ENCODE measurements at places on chromosomes 2 and 18.

- no peak for DNase-seq
These were observed 1.2 kb downstream of the STK17B start for GRCh38 chr2:196170213-196170605.

- DNase-seq, result no peak
These were observed 346.8 kb downstream of the CYP26B1 start for GRCh38 chr2:71800851-71801250.

GRCh38 chr2:38734299-38735058, 16.7 kb downstream of the SRSF7 start:
- DNase-seq, result no peak

- DNase-seq, result no peak
These were observed 48.0 kb upstream of the ID2 start for GRCh38 chr2:8633735-8634313.

DNA sequence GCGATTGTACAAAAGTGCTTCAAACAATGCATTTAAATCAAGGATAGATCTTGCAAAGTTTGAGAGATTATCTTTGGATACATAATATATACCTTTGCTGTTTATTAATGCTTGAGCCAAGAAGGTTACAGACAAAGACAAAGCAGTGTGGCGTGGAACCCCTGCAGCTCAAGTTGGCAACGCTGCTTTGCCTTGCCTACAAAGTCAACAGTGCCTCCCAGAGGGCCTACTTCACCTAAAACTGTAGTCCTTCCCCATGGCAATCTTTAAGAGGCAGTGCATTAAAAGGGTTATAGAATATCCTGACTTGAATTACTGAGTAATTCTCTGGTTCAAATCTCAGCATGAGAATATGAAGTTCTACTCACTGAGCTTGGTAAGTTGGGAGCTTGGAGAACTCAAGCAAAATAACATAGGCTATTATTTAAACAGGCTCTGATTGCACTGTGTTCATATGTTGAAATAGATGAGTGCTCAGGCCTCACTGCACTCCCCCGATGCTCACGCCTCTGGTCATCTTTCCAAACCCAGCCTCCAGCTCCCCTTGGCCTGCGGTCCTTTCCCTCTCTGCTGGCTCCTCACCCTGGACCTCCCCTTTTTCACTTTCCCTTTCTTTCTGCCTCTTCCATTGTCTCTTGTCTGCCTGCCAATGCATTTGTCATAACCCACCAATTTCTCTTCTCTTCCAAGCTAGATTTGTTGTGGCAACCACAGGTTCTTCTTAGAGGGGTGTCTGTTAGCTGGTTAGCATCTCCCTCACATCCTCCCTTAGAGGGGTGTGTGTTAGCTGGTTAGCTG, 96.5 kb downstream of the MYT1L start:
- no peak for DNase-seq

DNA sequence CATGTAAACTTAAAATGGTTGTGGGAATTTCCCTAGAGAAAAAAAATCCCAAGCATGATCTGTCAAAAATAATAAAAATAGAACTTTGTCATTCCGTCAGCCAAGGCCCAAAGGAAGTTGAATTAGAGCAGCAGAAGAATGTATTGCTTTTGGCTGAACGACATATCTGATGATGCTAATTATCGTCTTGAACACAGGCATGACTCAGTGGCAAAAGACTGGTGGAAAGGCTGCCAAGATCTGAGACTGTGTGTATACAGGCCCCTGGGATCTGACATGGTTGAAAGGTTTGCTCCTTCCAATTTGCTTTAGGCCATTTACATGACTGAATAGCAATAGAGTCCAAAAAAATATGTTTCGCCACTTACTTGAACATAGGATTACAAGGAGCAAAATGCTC, 1057.1 kb upstream of the CRIM1 start:
- DNase-seq, result peak; percentile 30

- DNase-seq, result no peak
These were observed 460.2 kb upstream of the UBE2E3 start for GRCh38 chr2:180520206-180520605.

DNA sequence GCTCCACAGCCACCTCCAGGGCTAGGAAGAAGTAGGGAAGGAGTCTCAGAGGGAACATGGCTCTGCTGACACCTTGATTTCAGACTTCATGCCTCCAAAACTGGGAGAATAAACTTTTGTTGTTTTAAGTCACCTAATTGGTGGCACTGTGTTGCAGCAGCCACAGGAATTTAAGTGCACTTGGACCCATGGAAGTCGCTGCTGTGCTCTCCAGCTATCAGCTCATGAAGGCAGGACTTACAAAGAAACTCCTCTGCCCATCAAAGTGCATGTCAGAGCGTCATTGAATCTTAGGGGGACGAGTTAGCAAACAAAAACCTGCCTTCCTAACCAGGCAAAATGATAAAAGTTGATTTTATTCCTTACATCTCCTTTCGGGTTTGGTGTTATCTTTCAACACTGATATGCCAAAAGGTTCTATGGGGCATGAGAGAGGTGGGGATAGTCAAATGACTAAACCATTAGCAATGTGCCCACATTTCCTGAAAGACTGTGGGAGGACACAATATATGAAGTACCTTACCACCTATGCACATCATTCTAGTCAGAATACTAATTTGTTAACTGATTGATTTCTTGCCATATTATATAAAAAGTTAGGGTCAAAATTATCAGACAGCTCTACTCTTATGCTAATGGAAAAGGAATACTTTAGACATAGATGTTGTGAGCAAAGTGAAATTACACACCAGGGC, 235.8 kb upstream of the TNP1 start:
- no peak for DNase-seq

- DNase-seq, result no peak
These were observed 425.3 kb downstream of the THSD7B start for GRCh38 chr2:137190411-137191195.

GRCh38 chr2:9095690-9096089, 92.2 kb upstream of the MBOAT2 start:
- DNase-seq, result no peak

DNA sequence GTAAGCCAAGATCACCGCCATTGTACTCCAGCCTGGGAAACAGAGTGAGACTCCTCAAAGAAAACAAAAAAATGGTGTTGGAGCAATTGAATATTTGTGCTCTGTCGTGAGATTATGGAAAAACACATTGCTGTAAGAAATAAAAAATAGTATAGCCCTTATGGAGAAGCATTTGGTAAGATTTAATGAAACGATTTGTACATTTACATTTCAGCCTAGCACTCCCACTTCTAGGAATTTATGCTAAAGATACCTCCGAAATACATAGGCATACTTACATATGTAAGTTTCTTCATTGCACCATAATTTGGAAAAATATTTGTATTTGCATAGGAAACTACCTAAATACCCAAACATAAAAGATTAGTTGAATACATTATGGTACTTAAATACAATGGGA, 8.7 kb upstream of the DTNB start:
- no peak for DNase-seq

DNA sequence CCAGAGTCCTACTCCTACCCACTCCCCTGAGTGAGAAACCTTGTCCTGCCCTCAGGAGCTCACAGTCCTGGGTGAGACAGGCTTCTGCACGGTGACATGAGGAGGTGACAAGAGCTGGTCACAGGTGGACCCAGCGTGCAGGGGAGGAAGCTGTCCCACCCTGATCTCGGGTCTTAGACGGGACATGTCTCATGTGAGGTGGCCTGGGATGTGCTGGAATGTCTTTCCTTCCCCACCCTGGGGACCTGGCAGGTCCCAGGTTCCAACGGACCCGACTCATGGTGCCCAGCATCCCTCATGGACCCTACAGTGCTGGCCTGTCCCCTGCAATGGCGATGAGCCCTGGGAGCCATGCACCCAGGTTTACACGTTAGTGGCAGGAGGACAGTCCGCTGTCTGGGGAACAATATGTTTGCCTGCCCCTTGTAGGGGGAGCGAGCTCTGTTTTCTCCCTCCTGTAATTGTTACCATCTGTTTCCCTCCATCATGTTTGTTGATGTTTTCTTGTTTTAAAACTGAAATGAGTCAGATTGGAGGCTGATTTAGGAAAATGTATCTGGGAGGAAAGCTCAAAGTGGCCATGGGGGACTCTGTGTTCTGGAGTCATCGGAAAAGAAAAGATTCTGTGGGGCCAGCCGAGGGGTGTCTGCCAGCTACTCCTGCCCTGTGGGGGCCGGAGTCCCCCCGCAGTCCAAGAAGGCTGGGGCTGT, 238.1 kb downstream of the KLHL29 start:
- no peak for DNase-seq

DNA sequence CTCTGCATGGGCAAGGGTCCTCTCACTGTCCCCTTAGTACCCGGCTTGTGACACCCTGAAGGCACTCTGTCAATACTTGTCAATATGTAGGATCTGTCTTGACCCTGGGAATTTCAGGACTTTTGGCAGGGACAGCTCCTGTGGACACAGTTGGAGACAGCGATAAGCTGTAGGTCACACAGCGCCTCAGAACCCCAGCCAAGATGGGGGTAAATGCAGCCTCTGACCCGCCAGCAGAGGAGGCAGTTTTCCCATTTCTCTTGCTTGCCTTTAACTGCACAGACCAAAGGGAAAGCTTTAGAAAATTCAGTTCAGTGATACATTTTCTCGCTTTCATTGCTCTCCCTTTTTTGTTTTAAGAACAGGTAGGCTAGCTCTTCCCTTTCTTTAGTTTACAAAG, 54.8 kb upstream of the KLHL29 start:
- no peak for DNase-seq

DNA sequence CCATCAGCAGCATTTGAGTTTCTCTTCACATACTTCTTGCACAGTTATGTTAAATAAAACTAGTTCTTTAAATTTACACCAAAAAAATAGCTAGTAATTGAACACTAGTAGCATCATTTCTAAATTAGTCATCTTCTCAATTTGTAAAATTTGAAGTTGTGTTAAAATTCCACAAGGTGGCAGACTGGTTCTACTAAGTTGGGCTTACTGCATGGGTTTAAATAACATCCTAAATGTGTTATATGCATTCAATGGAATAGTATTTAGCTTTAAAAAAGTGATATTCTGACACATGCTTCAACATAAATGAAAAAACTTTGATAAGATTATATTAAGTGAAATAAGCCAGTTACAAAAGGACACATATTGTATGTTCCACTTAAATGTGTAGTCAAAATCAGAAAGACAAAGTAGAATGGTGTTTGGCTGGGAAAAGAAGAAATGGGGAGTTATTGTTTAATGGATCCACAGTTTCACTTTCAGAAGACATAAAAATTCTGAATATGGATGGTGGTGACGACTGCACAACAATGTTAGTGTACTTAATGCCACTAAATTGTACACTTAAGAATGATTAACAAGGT, 28.7 kb upstream of the RPRD1A start:
- DNase-seq, result no peak

- DNase-seq, result no peak
These were observed 629.1 kb downstream of the BCL11A start for GRCh38 chr2:59924346-59924745.

DNA sequence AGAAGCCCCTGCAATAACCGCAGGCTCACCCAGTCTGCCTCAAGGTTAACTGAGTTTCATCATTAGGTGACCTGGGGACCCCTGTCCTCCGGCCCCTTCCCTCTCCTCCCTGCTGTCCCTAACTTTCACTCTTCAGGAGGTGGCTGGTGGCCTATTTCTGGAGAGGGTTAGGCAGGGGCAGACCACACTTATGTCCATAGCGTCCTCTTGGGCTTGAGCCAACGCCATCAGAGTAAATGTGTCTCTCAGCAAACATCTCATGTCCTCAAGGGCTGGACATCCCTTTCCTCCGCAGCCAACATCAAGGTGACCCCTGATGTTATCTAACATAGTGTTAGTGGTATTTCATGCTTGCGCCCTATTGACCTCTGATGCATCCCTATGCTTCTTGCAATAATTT, 114.8 kb downstream of the BCL11A start:
- DNase-seq, result no peak

- no peak for DNase-seq
These were observed 36.4 kb downstream of the TACR1 start for GRCh38 chr2:75162897-75163296.

DNA sequence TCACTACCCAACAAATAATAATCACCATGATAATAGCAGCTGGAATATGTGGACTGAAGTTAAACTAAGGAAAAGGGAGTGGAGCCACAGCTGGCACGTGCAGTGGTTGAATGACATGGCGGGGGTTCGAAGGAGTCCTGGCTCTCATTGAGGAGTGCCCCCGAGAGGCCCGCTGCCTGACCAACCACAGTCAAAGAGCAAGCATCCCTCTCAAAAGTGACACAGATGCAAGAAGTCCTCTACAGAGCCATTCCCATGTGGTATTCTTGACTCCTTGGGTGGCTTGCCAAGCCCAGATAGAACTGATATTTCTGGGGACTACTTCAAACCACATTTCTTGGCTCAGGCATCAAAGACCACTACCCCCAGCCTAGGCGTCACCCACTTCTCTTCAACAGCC, 405.1 kb downstream of the TNS1 start:
- no peak for DNase-seq

- DNase-seq, result no peak
These were observed 1.2 kb upstream of the BARD1 start for GRCh38 chr2:214810671-214811070.

- no peak for DNase-seq
These were observed 21.6 kb upstream of the C2orf42 start for GRCh38 chr2:70212298-70212932.

GRCh38 chr18:70046796-70047195, 99.1 kb upstream of the CD226 start:
- no peak for DNase-seq

GRCh38 chr2:240396623-240397541, 38.6 kb upstream of the GPC1 start:
- DNase-seq, result no peak

- DNase-seq, result no peak
These were observed 49.9 kb downstream of the LPIN2 start for GRCh38 chr18:2963048-2963447.

- DNase-seq, result no peak
These were observed 15.7 kb downstream of the CRIM1 start for GRCh38 chr2:36371070-36371874.

DNA sequence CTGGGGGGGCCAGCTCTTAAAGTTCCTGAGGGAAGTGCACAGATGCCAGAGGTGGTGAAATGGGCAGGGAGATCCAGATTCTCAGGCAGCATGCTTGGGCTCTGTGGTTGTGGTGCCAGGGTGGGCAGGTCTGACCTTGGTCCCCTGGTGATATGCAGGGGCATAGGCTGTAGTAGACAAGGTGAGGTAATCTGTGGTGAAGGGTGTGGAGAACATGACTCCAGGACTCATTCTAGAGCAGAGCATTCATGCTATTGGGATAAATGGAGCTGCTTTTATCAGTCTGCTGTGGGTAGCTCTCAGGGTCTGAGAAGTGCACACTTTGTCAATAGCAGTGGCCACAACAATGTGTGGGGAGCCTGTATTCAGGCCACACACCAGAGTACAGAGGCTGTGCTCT, 16.9 kb downstream of the ACVR1C start:
- no peak for DNase-seq
